ENCODE measurements at places on chromosomes 6 and 20. TPM values are rescaled to one million over a fixed set of nuclear protein-coding genes. Genes with fewer than 3 reads are reported as not detected.

- H3K27me3 ChIP-seq = peaks cover 2% of the 10 kb centered on the region
- no peaks in the 10 kb centered on the region for H3K36me3 ChIP-seq
- no peak overlapping the region for H3K27ac ChIP-seq
- DNase-seq = no peak
- H3K4me3 ChIP-seq = no peak overlapping the region
Observed at GRCh38 chr6:7784706-7785105, 58.8 kb downstream of the BMP6 start.

- no peak overlapping the region for H3K27ac ChIP-seq
- no peak for DNase-seq
- H3K27me3 ChIP-seq = peaks cover 3% of the 10 kb centered on the region
- H3K4me1 ChIP-seq = no peaks in the 10 kb centered on the region
- no peak overlapping the region for H3K4me3 ChIP-seq
Observed at GRCh38 chr20:50055524-50056083, 57.3 kb downstream of the UBE2V1 start.

DNA sequence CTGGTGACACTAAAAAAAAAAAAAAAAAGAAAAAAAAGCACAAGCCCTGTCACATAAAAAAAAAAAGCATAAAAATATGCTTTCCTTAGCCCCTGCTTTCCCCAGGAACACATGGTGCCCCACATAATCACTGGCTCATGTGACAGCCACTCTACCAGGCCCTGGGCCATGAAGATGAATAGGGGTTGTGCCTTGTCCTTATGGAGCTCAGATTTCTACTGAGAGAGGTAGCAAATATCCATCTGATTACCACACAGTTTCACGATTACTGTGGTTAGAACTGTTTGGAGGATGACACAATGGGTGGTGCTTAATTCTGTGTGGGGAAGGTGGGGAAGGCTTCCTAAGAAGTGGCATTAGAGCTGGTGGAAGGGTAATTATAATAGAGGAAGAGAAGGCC, 9.3 kb downstream of the RAET1E start:
- H3K4me3 ChIP-seq = no peak overlapping the region
- peaks cover 11% of the 10 kb centered on the region for H3K27me3 ChIP-seq
- H3K36me3 ChIP-seq = no peaks in the 10 kb centered on the region
- no peak for DNase-seq
- H3K27ac ChIP-seq = no peak overlapping the region

DNA sequence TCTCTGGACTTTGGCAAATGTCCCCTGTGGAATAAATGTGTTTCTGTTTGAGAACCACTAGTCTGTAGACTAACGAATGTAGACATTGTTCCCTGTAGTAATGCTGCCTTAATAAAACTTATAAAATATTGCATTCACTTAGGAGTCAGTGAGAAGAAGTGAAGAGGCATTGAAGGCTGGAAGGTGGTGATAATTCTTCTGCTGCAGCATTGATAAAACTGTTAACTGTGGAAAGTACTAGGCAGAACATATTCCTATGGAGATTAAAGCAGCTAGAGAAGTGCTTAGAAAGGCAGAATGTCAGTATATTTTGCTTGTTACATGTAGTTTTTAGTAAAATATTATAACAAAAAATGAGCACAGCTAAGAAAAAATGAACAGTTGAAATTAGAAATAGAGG, 4.8 kb downstream of the PGK2 start:
- H3K36me3 ChIP-seq = no peaks in the 10 kb centered on the region
- H3K4me1 ChIP-seq = no peaks in the 10 kb centered on the region
- no peak overlapping the region for H3K27ac ChIP-seq
- DNase-seq = no peak
- H3K4me3 ChIP-seq = no peak overlapping the region

DNA sequence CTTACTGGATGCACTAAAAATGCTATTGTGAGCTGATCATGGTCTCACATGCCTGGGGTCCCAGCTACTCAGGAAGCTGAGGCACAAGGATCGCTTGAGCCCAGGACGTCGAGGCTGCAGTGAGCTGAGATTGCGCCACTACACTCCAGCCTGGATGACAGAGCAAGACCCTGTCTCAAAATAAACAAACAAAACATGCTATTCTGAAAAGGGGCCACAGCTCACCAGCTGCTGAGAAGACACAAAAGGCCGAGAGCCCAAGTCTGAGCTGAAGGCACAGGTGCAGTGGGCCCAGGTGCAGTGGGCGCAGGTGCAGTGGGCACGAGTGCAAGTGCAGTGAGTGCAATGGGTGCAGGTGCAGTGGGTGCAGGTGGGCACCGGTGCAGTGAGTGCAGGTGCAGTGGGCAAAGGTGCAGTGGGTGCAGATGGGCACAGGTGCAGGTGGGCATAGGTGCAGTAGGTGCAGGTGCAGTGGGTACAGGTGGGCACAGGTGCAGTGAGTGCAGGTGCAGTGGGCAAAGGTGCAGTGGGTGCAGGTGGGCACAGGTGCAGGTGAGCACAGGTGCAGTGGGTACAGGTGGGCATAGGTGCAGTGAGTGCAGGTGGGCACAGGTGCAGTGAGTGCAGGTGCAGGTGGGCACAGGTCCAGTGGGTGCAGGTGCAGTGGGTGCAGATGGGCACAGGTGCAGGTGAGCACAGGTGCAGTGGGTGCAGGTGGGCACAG, 16.0 kb downstream of the ZBTB46 start:
- peak overlapping the region; percentile 42 for H3K4me3 ChIP-seq
- peak overlapping the region; percentile 72 for H3K27ac ChIP-seq

- H3K27me3 ChIP-seq = peaks cover 7% of the 10 kb centered on the region
- peaks cover 10% of the 10 kb centered on the region for H3K36me3 ChIP-seq
- H3K4me3 ChIP-seq = peak overlapping the region; percentile 95
- peaks cover 33% of the 10 kb centered on the region for H3K4me1 ChIP-seq
- H3K27ac ChIP-seq = peak overlapping the region; percentile 99
- DNase-seq = peak; percentile 80
Observed at GRCh38 chr20:33561692-33562601, 72.1 kb downstream of the CBFA2T2 start.

- no peak for DNase-seq
- H3K27me3 ChIP-seq = peaks cover 3% of the 10 kb centered on the region
- H3K4me3 ChIP-seq = no peak overlapping the region
- no peaks in the 10 kb centered on the region for H3K36me3 ChIP-seq
- H3K4me1 ChIP-seq = no peaks in the 10 kb centered on the region
Observed at GRCh38 chr20:62289131-62289530, 13.7 kb upstream of the ADRM1 start.

GRCh38 chr6:17389274-17389847, 4.0 kb upstream of the CAP2 start:
- peaks cover 4% of the 10 kb centered on the region for H3K27me3 ChIP-seq
- no peaks in the 10 kb centered on the region for H3K36me3 ChIP-seq
- peaks cover 5% of the 10 kb centered on the region for H3K4me1 ChIP-seq
- no peak overlapping the region for H3K27ac ChIP-seq
- H3K4me3 ChIP-seq = no peak overlapping the region

Gene ATF6B
- 79.5 TPM for total RNA-seq

All from glutamatergic neuron (in vitro differentiated cells).